ENCODE measurements at places on chromosomes 2 and 18.

GRCh38 chr2:112869258-112869842 lies 32.8 kb upstream of the IL1B start:
- no peak for DNase-seq

GRCh38 chr18:78966793-78967106 lies 12.9 kb upstream of the SALL3 start:
- no peak for DNase-seq

DNA sequence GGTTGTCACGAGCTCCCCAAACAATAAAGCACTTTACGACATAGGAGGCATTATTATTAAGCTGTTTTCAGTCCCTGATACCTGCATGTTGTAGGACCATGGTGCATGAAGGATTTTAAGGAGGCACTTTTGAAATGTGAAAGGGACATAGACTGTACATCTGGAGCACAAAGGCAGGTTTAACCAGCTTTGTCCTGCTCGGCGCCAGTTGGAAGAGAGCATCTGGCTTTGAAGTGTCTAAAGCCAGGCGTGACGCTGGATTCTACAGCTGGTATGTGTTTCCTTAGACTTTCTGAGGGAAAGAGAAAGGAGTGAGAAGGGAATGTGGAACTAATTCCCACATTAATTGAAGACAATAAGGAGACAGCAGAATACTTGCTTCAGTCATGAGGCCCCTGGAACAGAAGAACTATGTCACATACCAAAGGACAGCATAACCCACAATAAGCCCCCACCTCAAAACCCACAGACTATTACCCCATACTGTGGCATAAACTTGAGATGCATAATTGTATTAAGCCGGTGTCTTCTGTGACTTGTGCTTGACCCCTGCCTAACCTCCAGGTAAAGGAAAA lies 381.0 kb upstream of the MEX3C start:
- no peak for DNase-seq

- DNase-seq, result no peak
These were observed 63.4 kb downstream of the EMX1 start for GRCh38 chr2:72980535-72981217.

DNA sequence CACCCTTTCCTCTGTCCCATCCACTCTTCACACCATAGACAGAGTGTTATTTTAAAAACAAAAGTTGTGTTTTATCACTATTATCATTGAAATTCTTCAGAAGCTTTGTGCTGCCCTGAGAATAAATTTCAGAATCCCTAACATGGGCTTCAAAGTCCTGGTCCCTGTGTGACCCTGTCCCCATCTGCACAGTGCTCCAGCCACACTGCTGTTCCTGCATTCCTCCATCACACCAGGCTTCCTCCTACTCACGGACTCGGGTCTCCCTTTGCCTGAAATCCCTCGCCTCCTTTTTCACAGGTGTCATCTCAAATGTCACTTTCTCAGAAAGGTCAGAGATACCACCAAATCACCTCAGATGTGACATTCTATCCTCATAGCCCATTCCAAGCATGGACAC lies 8.2 kb upstream of the DTNA start:
- DNase-seq, result no peak

- DNase-seq, result no peak
These were observed 17.1 kb downstream of the SPIRE1 start for GRCh38 chr18:12640881-12641200.

GRCh38 chr2:47459021-47459420 lies 56.1 kb downstream of the MSH2 start:
- no peak for DNase-seq
